Astrocyte (in vitro differentiated cells and primary cell): ENCODE measurements at places on chromosomes 2 and 18. TPM values are rescaled to one million over a fixed set of nuclear protein-coding genes. Genes with fewer than 3 reads are reported as not detected.

DNA sequence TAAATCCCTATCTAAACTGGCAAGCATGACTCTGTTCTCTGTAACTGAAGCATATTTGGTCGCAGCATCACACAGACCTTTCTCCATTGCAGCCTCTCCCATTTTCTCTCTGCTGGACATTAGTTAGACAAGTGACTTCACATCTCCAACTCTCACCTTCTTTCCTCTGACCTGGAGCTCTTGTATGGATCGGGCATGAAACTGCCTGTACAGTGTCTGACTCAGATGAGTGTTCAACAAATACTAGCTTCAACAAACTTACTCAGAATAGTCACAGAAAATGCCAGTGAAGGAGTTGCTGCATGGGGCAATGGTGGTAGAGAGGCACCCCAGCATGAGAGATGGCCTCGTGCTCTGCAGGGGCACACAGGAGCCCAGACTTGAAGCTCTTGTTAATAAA lies 104.7 kb upstream of the COPS8 start:
- no peak overlapping the region for H3K27ac ChIP-seq
- peaks cover 4% of the 10 kb centered on the region for H3K27me3 ChIP-seq
- no peaks in the 10 kb centered on the region for H3K36me3 ChIP-seq
- no peak for DNase-seq

GRCh38 chr2:133557614-133558013 lies 10.6 kb downstream of the NCKAP5 start:
- no peaks in the 10 kb centered on the region for H3K4me1 ChIP-seq
- no peaks in the 10 kb centered on the region for H3K36me3 ChIP-seq
- no peaks in the 10 kb centered on the region for H3K27me3 ChIP-seq
- no peak overlapping the region for H3K27ac ChIP-seq
- no peak for DNase-seq

DNA sequence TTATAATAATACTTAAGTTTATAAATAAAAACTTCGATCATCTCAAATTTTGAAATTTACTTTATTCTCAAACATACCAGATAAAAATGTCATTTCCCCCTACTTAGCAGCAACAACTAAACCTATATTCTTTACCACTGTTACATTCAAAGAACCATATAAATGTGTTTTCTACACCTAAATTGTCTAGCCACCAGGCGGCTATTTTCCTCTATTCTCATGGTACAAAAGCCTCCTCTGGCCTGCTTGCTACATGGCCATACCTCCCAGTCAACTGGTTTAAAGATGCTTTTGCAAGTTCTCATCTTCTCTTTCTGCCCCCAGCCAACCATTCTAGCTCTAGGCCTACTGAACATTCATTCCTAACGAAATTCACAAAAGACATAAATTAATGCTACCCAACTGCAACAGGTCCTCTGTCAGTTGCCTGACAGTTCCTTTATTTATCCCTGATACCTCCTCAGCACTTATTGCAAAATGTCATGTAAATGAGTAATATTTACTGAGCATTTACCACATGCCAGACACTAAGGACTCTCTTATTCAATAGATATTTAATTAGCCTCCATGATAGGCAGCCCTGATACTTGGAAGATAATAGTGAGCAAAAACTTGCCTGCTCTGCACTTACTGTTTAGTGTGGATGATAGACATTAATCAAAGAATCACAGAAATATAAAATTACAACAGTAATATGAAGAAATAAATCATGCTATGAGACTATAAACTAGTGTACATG lies 5.0 kb downstream of the C1D start:
- DNase-seq: no peak
- H3K27me3 ChIP-seq: no peaks in the 10 kb centered on the region
- no peaks in the 10 kb centered on the region for H3K36me3 ChIP-seq
- peaks cover 5% of the 10 kb centered on the region for H3K4me1 ChIP-seq
- H3K4me3 ChIP-seq: no peak overlapping the region

DNA sequence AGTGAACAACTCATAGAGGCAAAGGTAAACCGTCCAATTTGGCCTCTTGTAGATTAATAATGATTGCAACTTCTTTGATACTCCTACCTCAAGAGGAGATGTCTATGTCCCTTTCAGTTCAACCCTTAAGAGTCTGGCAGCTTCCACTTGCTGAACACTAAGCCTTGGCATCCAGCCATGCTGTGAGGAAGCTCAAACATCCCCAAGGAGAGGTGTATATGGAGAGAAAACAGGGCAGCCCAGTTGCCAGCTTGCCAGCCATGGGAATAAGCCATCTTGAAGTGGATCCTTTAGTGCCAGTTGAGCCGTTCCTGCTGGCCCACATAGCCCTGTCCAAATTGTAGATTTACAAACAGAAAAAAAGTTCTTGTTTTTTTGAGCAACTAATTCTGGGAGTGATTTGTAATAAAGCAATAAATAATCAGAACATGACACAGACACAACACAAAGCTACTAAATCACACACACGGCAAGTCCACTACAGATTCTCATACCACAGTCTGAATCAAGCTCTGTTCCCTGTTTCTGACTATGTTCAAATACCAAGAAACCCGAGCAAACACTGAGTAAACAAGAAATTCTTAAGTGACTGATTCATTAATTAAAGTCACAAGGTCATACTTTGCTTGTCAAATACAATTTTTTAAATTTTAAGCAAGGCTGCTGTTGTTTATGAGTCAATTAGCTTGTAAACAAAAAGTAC lies 96.1 kb downstream of the PID1 start:
- no peaks in the 10 kb centered on the region for H3K36me3 ChIP-seq
- H3K27ac ChIP-seq: no peak overlapping the region
- peak; percentile 5 for DNase-seq
- no peaks in the 10 kb centered on the region for H3K27me3 ChIP-seq

DNA sequence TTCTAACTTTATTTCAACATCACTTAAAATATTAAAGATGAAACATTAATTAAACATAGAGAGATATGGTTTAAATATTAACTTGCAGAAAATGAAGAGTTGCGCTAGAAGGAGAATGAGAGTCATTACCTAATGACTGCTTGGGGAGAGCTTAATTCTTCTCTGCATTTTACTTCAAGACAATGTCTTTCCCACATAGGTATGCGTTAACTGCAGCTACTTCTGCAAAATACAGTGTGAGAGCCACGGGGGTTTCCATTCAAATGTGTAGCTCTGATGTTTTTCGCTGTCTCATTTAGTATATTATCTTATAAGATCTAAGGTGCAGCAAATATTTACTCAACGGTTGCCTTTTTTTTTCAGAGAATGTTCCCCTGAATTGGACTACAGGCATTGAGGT lies 126.7 kb downstream of the TMX3 start:
- no peaks in the 10 kb centered on the region for H3K36me3 ChIP-seq
- H3K4me3 ChIP-seq: no peak overlapping the region
- H3K27ac ChIP-seq: no peak overlapping the region
- DNase-seq: no peak

DNA sequence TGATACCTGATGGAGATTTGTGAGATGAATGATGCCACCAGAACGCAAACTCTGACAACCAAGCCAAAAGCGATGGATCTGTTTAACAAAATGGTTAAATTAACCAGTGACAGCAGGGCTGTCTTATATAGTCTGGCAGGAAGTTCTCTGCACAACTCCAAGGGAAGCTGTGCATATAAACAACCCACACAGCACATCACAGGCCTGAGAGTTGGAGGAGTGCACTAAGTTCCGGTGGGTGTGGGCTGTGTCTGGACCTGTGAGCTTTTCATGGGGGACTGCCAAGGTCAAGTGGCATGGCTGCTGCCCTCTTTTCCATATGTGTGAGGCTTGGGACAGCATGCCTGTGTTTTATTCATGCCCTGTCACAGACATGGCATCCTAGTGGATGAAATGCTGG lies 414.6 kb upstream of the TRIB2 start:
- no peaks in the 10 kb centered on the region for H3K36me3 ChIP-seq
- no peak overlapping the region for H3K27ac ChIP-seq
- H3K27me3 ChIP-seq: peaks cover 19% of the 10 kb centered on the region
- peaks cover 9% of the 10 kb centered on the region for H3K4me1 ChIP-seq

GRCh38 chr2:196275646-196276352 lies 104.4 kb upstream of the STK17B start:
- peaks cover 30% of the 10 kb centered on the region for H3K4me1 ChIP-seq
- H3K36me3 ChIP-seq: no peaks in the 10 kb centered on the region
- H3K4me3 ChIP-seq: no peak overlapping the region
- peak; percentile 29 for DNase-seq
- H3K27me3 ChIP-seq: no peaks in the 10 kb centered on the region

- peak; percentile 25 for DNase-seq
- peaks cover 33% of the 10 kb centered on the region for H3K4me1 ChIP-seq
- no peaks in the 10 kb centered on the region for H3K27me3 ChIP-seq
- peak overlapping the region; percentile 78 for H3K4me3 ChIP-seq
Observed at GRCh38 chr18:3452750-3453539, 3.0 kb downstream of the TGIF1 start.

GRCh38 chr2:236658974-236659757 lies 89.5 kb downstream of the ACKR3 start:
- peaks cover 47% of the 10 kb centered on the region for H3K4me1 ChIP-seq
- H3K4me3 ChIP-seq: no peak overlapping the region

DNA sequence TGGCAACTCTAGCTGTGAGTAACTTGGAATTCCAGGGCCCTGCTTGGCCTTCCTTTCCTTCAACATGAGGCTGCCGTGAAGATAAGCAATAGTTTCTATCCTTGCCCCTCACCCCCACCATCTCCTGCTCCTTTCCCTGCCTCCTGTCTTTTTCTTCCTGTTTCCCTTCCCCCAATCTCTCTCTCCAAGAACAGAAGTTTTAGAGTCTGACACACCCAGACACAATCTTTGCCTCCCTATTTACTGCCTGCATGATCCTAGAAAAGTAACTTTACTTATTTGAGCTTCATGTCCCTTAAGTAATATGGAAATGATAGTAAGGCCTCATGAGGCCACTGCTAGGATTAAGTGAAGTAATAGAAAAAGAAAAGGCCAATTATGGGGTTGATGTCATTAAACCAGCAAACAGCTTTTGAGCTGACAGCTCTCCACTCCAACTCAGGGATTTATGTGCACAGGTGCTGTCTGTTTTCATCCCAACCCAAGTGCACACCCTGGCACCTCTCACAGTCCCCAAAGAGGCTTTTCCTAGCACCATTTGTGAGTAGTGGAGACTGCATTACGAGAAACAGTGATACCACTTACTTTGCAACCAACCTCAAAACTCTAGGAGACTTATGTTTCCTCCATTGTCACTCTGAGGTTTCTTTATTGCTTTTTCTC lies 123.7 kb upstream of the SIX3 start:
- no peak overlapping the region for H3K4me3 ChIP-seq
- H3K27me3 ChIP-seq: peaks cover 13% of the 10 kb centered on the region
- no peak for DNase-seq
- H3K27ac ChIP-seq: no peak overlapping the region
- H3K36me3 ChIP-seq: no peaks in the 10 kb centered on the region
- H3K4me1 ChIP-seq: no peaks in the 10 kb centered on the region

DNA sequence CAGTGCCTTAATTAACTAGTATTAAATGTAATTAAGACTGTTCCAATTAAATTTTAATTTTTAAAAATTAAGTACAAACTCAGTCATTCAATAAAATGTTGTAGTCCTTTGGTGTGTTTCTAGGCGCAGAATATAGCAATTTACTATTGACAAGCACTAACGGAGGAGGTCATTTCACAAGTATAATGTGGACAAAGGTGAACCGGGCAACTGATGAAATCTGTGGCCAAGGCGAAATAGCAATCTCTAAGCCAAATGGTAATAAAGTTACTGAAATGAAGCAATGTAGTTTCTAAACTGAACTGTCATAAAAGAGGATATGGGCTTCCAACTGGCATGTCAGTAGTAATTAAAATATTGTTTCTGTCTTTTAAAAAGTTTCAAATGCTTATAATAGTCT lies 27.5 kb downstream of the FIGN start:
- H3K4me1 ChIP-seq: no peaks in the 10 kb centered on the region
- DNase-seq: no peak
- no peak overlapping the region for H3K27ac ChIP-seq
- H3K4me3 ChIP-seq: no peak overlapping the region
- no peaks in the 10 kb centered on the region for H3K36me3 ChIP-seq

DNA sequence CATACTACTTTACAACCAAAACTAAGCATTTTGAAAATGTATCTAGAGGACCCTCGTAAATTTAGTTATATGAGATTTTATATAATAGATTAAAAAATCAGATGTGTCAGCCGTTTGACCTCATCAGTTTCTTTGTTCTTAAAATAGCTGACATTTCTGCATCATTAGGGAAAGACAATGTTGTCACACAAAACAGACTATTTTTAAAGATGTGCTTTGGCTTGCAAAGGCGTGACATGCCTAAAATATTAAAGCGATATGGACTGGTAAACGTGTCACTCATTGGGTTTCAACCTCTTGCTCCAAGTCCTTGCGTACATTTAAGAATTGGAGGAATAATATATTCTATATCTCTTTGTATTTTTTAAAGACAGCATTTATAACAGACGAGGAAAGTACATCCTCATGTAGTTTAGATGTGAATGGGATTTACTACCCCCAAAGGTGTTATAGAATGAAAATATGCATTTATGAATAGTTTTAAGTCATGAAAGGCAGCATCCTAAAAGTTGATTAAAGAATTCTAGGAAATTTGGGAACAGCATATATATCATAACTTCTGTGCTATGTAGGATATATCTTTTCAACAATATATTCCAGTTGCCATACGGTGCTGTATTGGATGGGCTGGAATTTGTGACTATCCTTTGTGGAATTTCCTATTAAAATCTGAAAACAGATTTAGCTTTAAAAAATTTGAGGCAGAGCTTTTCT lies 3.8 kb downstream of the MYL12A start:
- H3K36me3 ChIP-seq: peaks cover 47% of the 10 kb centered on the region
- DNase-seq: no peak
- H3K4me3 ChIP-seq: peak overlapping the region; percentile 52
- H3K4me1 ChIP-seq: peaks cover 41% of the 10 kb centered on the region
- no peaks in the 10 kb centered on the region for H3K27me3 ChIP-seq
- H3K27ac ChIP-seq: peak overlapping the region; percentile 94

GRCh38 chr2:230944123-230944653 lies 19.1 kb upstream of the GPR55 start:
- no peaks in the 10 kb centered on the region for H3K36me3 ChIP-seq
- H3K27me3 ChIP-seq: no peaks in the 10 kb centered on the region
- no peak overlapping the region for H3K4me3 ChIP-seq
- no peak overlapping the region for H3K27ac ChIP-seq

DNA sequence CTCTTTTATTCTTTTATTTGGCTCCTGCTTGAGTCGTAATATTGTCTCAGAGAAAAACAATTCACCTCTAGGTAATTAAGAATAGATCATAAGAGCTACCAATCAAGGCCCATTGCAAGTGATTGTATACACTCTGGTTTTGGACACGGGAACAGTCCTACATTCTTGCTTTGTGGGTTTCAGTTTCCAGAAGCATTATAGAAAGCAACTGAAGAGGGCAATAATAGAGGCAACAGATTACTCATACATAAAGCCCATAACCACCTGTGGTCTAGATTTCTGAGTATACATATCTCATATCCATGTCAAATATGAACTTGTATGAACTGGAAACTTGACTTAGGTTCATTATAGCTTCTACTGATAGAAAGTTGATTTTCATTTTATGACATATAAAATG lies 65.4 kb downstream of the DIS3L2 start:
- H3K36me3 ChIP-seq: peaks cover 3% of the 10 kb centered on the region
- DNase-seq: no peak
- no peak overlapping the region for H3K4me3 ChIP-seq
- H3K27me3 ChIP-seq: no peaks in the 10 kb centered on the region
- H3K27ac ChIP-seq: no peak overlapping the region

The COL4A3 gene
- total RNA-seq: 0.02 TPM in 1 of 2 replicates, not detected in the other

The CAPN13 gene
- not detected in 2 replicates for total RNA-seq

The ZDBF2 gene
- 40.9 and 43.6 TPM in 2 replicates for total RNA-seq

The VSNL1 gene
- total RNA-seq: 0.61 and 2.4 TPM in 2 replicates

The CAVIN2 gene
- total RNA-seq: 1.9 and 2.8 TPM in 2 replicates

The ORC2 gene
- total RNA-seq: 25.4 and 25.5 TPM in 2 replicates
